ENCODE measurements at places on chromosomes 4 and X. TPM values are rescaled to one million over a fixed set of nuclear protein-coding genes. Genes with fewer than 3 reads are reported as not detected.

IL9R gene
- 0.21 TPM for polyA plus RNA-seq

CCNB3 gene
- 0.11 TPM for polyA plus RNA-seq

TMEM165 gene
- polyA plus RNA-seq = 61.0 TPM

TCEAL2 gene
- polyA plus RNA-seq = 0.22 TPM

TMPRSS11E gene
- 0.04 TPM for polyA plus RNA-seq

ZXDA gene
- polyA plus RNA-seq = 0.64 TPM

CYLC1 gene
- polyA plus RNA-seq = not detected

IQSEC2 gene
- 32.3 TPM for polyA plus RNA-seq

ATP1B4 gene
- polyA plus RNA-seq = 0.26 TPM

FREM3 gene
- not detected for polyA plus RNA-seq

GRCh38 chrX:10173331-10173900 is 16.6 kb downstream of the CLCN4 start:
- peak; percentile 67 for DNase-seq

DNA sequence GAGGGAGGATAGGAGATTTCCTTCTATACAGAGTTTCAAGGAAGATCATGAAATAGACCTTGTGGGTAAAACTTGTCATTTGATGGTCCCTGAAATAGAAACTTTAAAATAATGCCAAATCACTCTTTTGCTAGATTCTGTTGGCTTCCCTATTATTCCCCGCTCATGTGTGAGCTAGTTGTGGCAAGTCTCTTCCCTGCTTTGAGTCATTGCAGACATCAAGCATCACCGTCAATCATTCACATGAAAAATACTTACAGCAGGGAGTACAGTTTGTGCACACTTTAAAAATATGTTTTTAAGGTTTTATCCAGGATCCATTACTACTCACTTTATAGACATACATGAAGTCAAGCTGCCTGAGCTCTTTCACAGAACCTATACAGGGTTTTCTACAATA is 35.2 kb upstream of the INPP4B start:
- DNase-seq = no peak

DNA sequence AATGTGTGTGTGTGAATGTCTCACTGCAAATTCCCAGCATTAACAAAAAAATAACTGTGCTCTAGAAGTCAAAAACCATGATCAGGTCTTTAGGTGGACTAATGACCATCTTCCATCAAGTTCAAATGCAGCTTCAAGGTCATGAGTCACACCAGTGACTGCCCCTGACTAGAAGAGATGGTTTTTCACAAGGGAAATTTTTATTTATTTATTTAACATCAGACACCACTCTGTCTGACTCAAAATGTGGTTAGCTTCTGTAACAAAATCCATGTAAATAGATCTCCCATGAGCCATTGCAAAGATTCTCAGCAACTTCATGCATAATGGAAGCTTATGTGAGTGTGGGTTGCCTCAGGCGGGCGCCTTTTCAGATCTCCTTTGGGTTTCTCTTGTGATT is 219.2 kb downstream of the KIT start:
- DNase-seq = no peak

GRCh38 chr4:140308366-140309123 is 64.9 kb upstream of the SCOC start:
- DNase-seq = peak; percentile 75

DNA sequence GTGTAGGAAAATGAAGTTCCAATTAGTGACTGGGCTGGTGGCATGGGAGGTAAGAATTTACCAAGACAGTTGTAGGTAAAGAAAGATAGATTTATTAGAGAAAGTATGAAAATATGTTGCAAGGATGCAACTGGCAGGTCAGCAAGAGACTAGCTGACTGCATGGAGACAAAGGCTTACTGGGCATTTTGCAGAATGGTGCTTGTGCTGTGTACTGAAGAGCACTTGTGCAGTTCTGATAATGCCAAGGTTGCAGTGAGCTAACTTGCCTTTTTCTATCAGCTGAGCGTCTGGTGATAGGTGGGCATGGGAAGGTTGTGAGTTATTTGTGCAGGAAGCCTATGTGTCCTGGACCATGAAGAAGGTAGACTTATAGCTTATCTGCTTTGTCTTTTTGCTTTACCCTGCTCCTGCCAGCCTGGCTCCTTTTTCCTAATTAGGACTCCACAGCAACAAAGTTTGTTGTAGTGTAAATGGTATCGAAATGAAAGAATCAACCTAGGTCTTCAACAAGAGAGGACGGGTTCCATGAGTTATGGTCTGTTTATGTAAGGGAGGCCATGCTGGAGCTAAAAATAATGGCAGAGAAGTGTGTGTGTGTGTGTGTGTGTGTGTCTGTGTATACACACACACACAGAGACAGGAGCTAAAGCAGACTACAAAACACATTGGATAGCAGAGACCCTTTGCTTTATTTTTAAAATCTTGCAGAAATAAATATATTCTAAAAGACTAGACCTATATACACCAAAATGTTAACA is 15.0 kb downstream of the BST1 start:
- DNase-seq = no peak

DNA sequence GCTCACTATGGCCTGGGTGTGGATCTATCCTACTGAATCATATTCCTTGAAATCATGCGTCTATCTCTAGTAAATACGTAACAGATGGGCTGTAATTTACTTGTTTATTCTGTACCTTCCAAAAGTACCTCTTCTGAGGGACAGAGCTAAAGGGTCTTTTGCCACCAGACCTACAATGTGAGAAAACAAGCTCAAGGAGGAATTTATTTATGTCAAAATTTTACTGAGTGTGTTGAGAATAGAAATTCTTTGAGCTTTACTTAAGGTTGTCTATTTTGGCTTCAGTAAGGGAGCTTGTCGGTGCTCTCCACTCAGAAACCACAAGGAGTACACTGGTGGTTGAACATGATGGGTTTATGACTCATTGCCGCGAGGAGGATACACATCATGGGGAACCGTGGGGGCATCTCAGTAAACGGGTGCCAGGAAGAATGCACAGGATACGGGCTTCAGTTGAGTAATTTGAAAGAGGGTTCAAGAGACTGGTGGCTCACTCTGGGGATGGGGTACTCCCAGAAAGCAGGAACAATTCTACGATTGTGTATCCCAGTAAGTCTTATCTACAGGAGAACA is 3.0 kb downstream of the ANK2 start:
- DNase-seq = no peak

DNA sequence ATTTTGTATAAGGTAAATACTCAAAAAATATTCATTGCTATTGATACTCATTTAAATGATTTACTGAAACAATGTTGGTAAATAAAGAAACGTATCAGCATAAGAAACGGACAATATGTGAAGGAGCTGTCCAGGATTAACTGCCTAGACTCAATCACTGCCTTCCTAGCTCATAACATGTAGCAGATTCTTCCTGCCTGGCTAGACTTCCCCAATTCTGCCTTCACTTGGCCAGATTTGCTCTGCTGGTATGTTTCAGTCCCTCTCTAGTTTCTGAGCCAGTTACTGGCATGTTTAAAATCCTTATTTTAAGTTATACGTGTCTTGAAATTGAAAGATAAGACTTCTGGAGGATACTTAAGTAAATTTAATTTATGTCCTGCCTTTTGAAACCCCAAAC is 740.3 kb downstream of the CENPC start:
- no peak for DNase-seq

GRCh38 chr4:47824840-47825239 is 13.0 kb downstream of the CORIN start:
- no peak for DNase-seq

DNA sequence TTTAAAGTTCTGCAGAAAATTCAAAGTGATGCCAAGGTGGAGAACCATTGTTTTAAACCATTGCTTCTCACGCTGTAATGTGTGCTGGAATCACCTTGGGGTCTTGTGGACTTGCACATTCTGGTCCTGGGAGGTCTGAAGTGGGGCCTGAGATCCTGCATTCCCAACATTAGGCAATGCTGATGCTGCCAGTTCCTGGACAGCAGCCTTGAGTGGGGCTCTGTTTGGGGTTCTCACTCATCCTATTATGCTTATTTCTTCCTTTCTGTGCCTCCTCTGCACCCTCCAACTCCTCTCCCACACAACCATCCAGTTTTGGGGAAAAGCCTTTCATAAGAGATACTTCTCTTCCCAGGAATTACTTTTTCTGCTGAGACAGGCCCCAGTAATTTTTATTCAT is 44.2 kb upstream of the RASSF6 start:
- DNase-seq = no peak

DNA sequence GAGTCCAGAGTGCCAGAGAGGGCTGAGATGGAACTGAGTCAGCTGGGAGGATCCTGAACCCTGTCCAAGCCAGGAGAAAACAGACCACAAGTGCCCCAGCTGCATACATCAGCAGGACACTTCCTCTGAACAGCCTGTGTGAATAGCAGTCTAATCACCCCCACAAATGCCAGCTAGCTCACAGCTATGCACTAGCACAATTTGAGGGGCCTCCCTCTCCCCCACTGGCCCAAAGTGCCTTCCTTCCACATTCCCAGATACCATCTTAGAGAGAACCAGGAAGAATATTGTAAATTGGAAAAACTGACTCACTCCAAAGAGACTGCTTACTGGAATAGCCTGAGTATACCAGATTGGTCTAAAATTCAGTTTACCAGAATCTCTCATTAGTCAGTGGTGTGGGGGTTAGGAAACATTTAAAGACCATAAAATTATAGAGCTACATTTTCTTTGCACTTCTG is 292.6 kb upstream of the KLF3 start:
- no peak for DNase-seq

DNA sequence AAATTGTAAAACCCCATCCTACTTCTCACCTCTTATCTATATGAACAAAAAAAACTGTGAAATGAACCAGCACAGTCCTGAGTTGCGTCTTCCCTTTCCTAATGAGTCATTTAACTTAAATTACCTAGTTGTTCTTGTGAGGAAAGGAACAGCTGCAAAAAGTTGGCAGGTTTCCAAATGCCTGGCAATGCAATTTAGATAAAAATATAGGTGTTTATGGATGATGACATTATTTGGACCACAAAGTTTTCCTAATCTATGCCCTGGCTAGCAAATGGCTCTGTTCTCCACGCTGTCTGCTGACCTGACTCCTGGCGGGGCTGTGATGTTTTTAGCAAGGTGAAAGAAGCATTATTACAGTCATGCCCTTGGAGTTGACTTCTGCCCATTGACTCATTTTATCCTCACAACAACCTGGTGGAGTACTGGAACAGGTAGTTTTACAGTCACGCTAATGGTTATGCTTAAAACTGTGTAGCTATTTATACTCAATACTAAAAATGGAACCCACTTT is 29.8 kb upstream of the RELL1 start:
- DNase-seq = no peak

DNA sequence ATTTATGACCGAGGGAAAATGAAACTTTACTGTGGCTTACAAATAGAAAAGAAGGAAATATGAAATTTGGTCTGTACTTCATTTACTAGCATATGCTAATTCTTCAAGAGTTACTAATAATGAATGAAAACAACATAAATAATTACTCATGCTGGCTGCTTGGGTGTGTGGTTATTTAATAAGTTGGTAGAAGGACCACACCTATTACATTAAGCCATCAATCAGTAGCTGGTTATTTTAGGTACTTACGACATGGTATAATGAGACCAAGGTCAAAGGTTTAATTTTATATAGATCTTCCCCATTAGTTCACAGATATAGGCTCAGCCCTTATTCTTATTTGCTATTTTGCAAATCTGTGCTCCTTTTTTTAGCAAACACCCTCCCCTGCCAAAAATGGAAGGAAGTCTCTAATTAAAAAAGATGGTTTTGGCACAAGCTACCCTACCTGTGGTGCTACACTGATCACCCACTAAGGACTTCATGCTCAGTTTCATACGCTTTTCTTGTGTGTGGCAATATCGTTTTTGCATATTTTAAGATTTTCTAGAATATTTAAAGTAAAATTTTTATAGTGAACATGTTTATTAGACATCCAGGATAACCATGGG is 14.1 kb downstream of the TMPRSS11D start:
- DNase-seq = no peak

DNA sequence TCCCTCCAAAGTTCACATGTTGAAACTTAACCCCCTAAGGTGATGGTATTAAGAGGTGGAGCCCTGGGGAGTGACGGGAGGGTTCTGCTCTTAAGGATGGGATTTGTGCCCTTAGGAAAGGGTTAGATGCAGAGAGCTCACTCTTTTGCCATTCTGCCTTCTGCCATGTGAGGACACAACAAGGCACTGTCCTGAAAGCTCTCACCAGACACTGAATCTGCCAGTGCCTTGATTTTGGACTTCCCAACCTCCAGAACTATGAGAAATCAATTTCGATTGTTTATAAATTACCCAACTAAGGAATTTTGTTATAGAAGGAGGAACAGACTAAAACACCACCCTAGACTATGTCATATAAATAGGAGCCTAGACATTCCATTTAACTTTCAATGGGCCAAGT is 11.7 kb downstream of the LRP2BP start:
- no peak for DNase-seq

- no peak for DNase-seq
These were observed 38.2 kb downstream of the DMP1 start for GRCh38 chr4:87688316-87688715.

DNA sequence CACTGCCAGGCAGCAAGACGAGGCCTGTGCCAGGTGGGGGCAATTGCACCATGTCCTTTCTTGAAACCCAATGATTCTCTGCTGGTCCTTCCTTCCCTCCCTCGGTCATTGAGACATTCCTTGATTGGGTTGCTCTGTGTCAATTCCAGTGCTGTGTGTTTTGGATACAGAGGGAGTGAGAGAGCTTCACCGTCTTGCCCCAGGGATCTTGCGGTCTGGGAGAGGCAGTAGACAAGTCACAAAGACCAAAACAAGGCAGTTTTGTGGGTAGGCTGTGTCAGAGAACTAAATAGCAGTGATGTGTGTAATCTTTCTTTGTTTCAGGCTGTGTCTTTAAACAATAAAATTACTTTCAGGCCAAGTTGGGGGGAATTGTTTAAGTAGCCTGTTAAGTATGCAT is 38.8 kb upstream of the TADA2B start:
- DNase-seq = no peak

GRCh38 chrX:17292111-17292527 is 82.9 kb upstream of the NHS start:
- DNase-seq = no peak

- DNase-seq = no peak
These were observed 34.8 kb upstream of the MUC7 start for GRCh38 chr4:70437197-70437596.

- DNase-seq = no peak
These were observed 39.3 kb upstream of the RAP2C start for GRCh38 chrX:132258509-132258908.

- no peak for DNase-seq
These were observed 28.9 kb upstream of the PRPS1 start for GRCh38 chrX:107599450-107599861.

- DNase-seq = no peak
These were observed 124.4 kb downstream of the CHRDL1 start for GRCh38 chrX:110671068-110671803.

DNA sequence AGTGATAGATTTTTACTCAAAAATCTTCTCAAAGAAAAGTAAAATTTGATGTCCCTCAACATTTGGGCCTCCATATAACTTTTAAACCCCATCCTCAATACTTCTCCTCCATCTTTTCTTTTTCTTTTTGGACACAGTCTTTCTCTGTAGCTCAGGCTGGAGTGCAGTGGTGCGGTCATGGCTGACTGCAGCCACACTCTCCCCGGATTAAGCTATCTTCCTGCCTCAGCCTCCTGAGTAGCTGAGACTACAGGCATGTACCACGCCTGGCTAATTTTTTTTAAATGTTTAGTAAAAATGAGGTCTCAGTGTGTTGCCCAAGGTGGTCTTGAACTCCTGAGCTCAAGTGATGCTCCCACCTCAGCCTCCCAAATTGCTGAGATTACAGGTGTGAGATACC is 33.1 kb downstream of the KDM6A start:
- DNase-seq = no peak

GRCh38 chr4:105895583-105896460 is 551 bp downstream of the NPNT start:
- DNase-seq = peak; percentile 61

GRCh38 chrX:47518144-47518543 is 35.1 kb upstream of the ZNF41 start:
- no peak for DNase-seq

Measured in psoas muscle (tissue), 8 donors.